ENCODE measurements at places on chromosomes 16 and 17.
A peak's percentile ranks its signal among the peaks of the same experiment; 100 is the strongest.

DNA sequence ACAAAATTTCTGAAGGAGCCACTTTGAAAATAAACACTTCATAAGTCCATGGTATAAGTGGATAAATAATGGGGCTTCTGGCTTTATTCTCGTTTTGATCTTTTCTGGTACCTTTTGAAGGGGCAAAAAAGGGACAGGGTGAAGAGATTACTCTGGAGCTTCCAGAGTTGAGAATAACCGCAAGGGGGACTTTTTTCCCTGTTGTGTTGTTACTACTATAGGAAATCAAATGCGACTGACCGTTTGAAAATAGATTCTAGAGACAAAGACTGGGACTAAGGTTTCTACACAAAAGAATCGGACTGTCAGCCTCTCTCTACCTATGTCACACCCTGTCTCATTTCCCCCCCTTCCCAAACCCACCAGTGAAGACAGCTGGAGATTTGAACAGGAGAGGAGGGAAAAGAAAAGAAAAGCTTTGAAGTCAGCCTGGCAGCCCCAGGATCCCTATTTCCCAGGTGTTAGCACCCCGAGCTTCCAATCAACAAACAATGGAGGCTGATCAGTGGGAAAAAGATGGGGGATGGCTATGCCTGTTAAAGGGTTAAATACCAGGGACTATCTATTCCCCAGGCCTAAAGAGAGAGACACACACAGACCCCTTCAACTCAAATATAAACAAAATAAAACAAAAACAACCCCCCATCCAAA is 8.4 kb downstream of the HOXB4 start:
- DNase-seq = no peak

- no peak for DNase-seq
Measured at GRCh38 chr16:4016658-4017057, 99.6 kb downstream of the ADCY9 start.

- DNase-seq = no peak
Measured at GRCh38 chr16:18933501-18933900, 7.3 kb upstream of the SMG1 start.

- DNase-seq = no peak
Measured at GRCh38 chr17:80287806-80288567, 27.3 kb downstream of the RNF213 start.

- DNase-seq = no peak
Measured at GRCh38 chr16:56995136-56995805, 5.9 kb downstream of the NLRC5 start.

GRCh38 chr16:12324152-12324551 is 347.6 kb downstream of the SNX29 start:
- no peak for DNase-seq

GRCh38 chr17:42578282-42578869 is 847 bp upstream of the PSMC3IP start:
- DNase-seq = peak; percentile 42

- no peak for DNase-seq
Measured at GRCh38 chr17:17779015-17779611, 57.7 kb downstream of the SREBF1 start.

- DNase-seq = no peak
Measured at GRCh38 chr16:2415085-2415484, 14.2 kb upstream of the CCNF start.

GRCh38 chr16:16857603-16858283 is 478.8 kb downstream of the NPIPA7 start:
- no peak for DNase-seq

DNA sequence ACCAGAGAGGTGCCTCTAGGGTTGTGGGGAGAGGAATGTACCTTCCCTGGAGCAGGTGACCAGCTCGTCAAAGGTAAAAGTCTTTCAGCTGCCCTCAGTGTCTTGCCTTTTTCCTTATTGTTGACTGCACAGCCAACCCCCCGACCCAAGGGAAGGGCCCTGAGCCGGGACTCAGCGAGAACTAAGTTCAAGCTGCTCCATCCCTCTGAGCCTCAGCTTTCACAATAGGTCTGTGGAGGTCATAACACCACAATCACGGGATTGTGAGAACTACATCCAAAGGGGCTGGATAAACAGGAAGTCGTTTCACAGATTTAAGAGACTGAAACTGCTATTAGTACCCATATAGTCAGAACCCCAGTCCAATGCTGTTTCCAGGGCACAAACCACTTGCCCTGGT is 2.6 kb upstream of the KRT36 start:
- no peak for DNase-seq

DNA sequence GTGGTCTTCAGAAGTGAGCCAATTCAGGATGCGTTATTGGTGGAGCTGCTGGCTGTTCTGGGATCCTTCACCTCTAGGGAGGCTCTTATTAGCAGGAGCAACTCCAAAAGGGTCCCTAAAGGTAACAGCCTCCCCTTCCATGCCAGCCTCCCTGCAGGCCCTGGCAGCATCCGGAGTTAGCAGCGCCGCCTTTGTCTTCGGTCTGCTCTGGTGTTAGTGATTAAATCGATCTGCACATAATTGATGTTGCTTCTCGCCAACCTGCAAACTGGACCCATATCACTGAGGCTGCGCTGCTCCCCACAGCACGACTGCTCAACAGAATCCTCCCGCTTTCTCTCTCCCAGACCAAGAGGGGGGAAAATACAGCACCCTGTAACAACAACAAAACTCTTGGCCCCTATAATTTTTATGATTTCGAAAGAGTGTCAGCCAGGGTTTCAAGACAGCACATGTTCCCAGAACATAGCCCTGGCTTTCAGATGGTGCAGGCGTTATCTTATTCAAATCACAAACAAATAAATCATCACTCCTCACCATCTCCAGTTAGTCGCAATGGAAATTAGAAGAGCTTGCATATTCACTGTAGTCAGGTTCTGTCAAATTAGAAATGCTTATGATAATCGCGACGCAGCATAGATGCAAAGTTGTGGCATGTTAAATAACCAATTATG is 76.0 kb downstream of the IRX3 start:
- DNase-seq = no peak

DNA sequence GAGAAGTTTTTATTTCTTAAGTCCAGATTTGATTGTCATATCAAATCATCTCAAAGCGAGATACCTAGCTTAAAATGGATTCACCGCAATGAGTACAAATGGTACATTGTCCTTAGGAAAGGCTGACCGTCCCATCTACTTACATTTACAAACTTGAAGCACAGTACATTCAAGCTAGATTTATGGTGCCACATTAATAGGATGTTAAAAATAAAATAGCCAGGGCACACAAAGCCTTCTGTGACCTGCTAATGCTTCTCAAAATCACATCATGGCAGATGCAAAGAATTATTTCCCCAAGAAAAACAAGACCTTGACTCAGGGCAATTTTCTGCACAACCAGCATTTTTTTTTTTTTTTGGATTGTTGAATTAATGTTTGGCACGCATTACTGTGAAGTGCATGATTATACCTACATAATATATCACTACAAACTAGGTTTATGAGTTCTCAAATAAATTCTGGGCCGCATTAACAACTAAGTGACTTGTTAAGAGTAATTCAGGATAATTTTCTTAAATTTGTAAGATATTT is 25.3 kb downstream of the CACNG1 start:
- no peak for DNase-seq

GRCh38 chr17:34651402-34651811 is 72.0 kb downstream of the TMEM132E start:
- DNase-seq = no peak
